ENCODE measurements at places on chromosomes 5 and 9.

- no peak for DNase-seq
Measured at GRCh38 chr5:158923799-158924551, 175.7 kb downstream of the EBF1 start.

GRCh38 chr5:40502736-40503135 is 177.0 kb upstream of the PTGER4 start:
- no peak for DNase-seq

- peak; percentile 44 for DNase-seq
Measured at GRCh38 chr9:17744786-17745185, 165.9 kb downstream of the SH3GL2 start.

- DNase-seq = no peak
Measured at GRCh38 chr5:79172269-79172668, 60.7 kb downstream of the BHMT start.

DNA sequence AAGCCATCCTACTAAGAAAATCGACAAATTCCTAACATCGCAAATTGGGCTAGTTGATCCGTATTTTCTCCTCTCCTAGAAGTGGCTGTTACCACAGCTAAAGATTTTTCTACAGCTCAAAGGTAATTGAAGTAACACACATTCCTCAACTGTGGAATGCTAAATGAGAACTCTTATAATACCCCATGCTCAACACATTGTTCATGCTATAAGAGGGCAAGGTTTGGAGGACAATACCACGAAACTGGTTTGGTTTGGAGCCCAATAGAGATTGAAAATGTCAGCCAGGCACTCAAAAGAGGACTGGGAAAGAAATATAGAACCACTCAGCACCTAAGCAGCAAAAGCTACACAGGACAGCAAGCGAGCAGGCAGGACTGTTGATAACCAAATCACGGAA is 10.1 kb downstream of the TXN start:
- no peak for DNase-seq

DNA sequence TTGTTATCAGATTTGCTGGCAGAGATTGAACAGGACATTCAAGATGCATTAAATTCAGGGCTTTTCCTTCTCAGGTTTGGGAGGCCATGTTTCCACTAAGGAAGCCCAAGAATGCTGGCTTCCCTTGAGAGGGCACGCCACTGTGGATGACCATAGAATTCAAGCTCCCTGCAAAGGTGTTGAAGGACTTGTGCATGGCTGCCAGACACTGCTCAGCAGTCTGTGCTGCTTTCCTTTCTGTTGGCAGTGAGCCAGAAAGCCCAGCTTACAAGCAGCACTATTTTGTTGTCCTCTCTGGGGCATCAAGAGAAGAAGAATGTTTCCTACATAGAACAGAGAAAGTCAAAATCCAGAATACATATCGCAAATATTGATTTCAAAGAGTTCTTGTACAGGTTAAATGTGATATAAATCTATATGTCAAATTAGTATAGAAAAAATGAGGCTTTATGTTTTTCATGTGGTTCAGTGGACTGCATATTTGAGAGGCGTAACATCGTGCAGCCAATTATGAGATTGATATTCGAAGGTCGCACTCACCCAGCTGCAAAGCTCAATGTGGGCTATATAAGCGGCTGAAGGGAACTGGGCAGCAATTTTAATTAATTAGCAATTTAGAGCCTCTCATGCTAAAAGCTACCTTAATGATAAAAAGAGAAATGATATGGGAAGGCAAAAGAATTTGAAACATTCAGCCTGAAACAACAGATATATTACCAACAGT is 103.1 kb upstream of the ISL1 start:
- no peak for DNase-seq

All from DND-41 (cell line).